ENCODE measurements at places on chromosomes 13 and 19. TPM values are rescaled to one million over a fixed set of nuclear protein-coding genes. Genes with fewer than 3 reads are reported as not detected.
A peak's percentile ranks its signal among the peaks of the same experiment; 100 is the strongest.

GRCh38 chr13:26961890-26962615, 201.5 kb upstream of the GPR12 start:
- no peak for DNase-seq

- DNase-seq, result no peak
Observed at GRCh38 chr13:110634558-110634957, 19.2 kb downstream of the NAXD start.

GRCh38 chr19:16104722-16105121, 7.0 kb upstream of the RAB8A start:
- DNase-seq, result no peak

- DNase-seq, result peak; percentile 58
Observed at GRCh38 chr13:97367016-97367822, 66.8 kb upstream of the RAP2A start.

RAB8A gene
- total RNA-seq, result 34.4 TPM

Measured in umbilical cord (tissue), 2 donors.